Smooth muscle cell of trachea (primary cell): ENCODE measurements at places on chromosomes 6 and 20. TPM values are rescaled to one million over a fixed set of nuclear protein-coding genes. Genes with fewer than 3 reads are reported as not detected.

The ADTRP gene
- 1.0 and 2.3 TPM in 2 replicates for total RNA-seq

The GCM1 gene
- not detected in 2 replicates for total RNA-seq

The PDRG1 gene
- 3.3 and 5.1 TPM in 2 replicates for total RNA-seq

The THBD gene
- 27.3 and 37.7 TPM in 2 replicates for total RNA-seq

The BEND3 gene
- total RNA-seq = 0.73 and 2.0 TPM in 2 replicates

The CSTF1 gene
- 44.9 and 52.8 TPM in 2 replicates for total RNA-seq

The APOM gene
- 1.0 and 1.3 TPM in 2 replicates for total RNA-seq

The POLR1H gene
- 25.0 and 29.2 TPM in 2 replicates for total RNA-seq

The PSMG4 gene
- 31.7 and 35.2 TPM in 2 replicates for total RNA-seq

The TBCC gene
- 46.6 and 52.5 TPM in 2 replicates for total RNA-seq
